ENCODE measurements at places on chromosomes 7 and 10.

GRCh38 chr7:1241603-1242255 is 9.1 kb downstream of the UNCX start:
- no peak for DNase-seq

- DNase-seq, result no peak
Measured at GRCh38 chr10:110698782-110699201, 54.7 kb downstream of the RBM20 start.

- DNase-seq, result no peak
Measured at GRCh38 chr7:157952841-157953645, 616.2 kb downstream of the DNAJB6 start.

DNA sequence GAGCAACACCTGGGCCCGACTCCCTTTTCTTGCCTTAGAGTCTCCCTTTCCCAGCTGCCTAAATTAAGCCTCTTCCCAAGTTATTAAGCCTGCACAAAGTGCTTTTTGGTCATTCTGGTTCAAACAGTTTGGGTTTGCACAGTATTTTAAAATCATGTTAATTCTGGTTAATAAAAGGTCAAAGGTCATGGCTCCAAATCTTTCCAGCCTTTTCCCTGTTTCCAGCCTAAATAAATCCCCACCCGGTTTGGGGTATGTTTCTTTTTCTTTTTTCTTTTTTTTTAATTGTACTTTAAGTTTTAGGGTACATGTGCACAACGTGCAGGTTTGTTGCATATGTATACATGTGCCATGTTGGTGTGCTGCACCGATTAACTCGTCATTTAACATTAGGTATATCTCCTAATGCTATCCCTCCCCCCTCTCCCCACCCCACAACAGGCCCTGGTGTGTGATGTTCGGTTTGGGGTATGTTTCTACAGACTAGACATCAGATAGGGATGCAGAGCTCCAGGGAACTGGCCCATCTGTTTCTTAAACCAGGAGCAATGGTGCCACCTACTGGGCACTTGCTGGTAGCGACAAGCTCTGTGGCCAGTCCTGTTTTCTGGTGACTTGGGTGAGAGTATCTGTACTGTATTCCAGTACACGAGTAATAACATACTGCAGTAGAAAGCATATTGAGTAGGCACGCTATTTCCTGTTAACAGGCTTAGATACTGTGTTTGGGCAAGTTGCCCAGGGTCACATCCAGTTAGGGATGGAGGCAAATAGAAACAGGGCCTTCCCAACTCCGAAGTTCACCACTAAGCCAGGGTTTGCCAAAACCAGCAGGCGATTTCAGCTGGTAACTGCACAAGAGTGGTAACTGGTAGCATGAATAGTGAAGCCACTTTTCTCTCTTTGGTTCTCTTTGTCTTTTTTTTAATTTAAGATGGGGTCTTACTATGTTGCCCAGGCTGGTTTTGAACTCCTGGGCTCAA is 60.6 kb upstream of the TRIM8 start:
- DNase-seq, result peak; percentile 79

DNA sequence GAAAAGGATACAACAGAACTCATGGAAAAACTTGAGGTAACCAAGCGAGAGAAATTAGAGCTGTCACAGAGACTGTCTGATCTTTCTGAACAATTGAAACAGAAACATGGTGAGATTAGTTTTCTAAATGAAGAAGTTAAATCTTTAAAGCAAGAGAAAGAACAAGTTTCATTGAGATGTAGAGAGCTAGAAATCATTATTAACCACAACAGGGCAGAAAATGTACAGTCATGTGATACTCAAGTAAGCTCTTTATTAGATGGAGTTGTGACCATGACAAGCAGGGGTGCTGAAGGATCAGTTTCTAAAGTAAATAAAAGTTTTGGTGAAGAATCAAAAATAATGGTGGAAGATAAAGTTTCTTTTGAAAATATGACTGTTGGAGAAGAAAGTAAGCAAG is 62.1 kb downstream of the AKAP9 start:
- no peak for DNase-seq

DNA sequence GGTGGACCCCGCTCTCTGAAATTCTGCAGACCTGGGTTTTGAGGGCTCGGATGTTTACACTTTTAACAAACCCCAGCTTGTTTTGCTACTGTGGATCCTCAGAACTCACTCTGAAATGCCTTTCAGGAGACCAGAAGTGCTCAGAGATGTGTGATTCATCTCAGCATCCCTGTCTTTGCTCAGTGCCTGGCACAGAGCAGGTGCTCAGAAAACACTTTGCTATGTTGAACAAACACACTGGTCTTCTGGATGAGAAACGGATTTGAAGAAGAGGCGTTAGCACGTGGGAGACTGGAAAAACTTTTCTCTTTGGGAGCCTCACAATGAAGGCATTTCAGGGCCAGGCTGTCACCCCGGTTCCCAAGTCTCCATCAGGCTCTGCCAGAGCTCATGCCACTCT is 53.3 kb downstream of the SH3PXD2A start:
- no peak for DNase-seq

DNA sequence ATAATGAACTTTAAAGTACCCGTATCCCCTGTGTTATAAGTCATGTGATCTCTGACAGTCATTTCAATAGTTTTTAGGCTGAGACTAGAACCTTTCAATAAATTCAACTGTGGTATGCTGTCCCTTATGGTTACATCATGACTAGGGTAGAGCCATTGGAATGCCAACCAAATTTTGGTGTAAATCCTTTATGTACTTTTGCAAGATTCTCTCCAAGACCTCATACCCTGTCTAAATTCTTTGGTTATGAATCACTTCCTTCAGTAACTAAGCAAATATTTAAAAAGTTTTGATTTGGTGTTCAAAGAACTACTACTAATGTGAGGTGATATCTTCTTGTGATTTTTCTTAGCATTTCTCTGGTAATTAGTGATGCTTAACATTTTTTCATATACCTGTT is 20.8 kb upstream of the OR6B1 start:
- DNase-seq, result no peak

GRCh38 chr7:40885503-40885902 is 750.7 kb downstream of the SUGCT start:
- no peak for DNase-seq

DNA sequence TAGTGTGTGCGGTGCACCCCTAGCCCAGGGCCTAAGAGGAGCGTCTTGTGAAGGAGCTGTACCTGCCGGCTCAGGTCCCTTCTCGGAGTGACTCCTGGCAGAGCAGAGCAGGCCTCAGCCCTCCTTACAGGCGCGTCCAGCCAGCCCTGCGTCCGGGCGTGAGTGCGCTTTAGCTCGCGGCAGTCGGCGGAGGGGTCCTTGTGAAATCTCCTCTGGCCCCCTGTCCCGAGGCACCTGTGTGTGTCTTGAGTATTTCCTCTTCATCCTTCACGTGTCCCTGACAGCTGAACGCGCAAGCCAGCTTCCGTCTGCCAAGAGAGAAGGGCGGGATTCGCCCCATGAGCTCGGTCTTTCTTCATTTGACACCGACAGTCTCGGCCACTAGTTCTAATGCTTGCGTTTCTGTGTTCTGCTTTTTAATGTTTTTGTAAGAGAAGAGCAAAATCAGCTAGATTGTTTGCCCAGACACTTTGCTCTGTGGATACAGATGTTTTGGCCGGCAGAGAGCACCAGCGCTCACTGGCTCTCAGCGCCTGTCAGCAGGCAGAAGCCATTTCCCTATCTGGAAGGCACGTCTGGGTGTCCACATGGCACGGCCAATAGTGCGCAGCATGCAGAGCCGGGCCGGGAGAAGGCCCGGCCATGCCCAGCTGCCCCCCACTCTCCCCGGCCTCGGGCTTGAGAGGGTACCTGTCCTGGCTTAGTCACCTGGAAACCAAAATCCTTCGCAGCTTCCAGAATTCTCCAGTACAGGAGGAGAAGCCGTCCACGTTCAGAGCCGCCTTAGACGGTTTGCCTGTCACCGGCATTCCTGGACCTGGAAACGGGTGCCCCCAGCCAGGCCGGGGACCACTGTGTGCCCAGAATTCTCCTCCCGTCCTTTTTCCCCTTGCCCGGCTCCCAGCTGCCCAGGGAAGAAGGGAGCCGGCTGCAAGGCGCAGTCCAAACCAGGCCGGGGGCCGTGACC is 7.0 kb downstream of the GET4 start:
- no peak for DNase-seq

GRCh38 chr10:63173468-63174232 is 40.5 kb downstream of the NRBF2 start:
- DNase-seq, result no peak

GRCh38 chr10:18406136-18406535 is 245.3 kb downstream of the NSUN6 start:
- DNase-seq, result no peak

- no peak for DNase-seq
Measured at GRCh38 chr7:99143521-99143852, 421 bp downstream of the SMURF1 start.

GRCh38 chr10:94324609-94325233 is 38.0 kb downstream of the NOC3L start:
- DNase-seq, result no peak

DNA sequence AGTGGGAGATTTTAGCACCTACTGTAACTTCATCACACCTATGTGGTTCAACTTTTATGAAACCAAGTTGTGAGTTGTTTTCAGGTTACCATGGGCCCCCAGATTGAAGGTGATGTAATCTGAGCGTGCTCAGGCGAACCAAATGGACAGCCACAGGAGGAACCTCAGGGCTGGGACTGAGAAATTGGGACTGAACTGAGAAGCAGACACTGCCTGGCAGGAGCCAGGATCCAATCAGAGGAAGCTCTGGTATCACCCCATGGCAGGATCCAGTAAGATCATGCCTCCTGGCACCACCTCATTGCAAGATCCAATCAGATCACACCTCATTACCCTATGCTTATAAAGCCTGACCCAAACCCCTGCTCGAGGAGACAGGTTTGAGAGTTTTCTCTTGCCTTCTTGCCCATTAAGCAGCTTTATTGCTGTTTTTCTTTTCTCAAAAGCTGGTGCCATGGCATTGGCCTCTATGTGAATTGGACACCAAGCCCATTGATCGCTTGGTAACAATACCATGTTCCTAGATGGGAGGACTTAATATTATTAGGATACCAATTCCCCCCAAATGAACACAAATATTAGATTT is 43.2 kb upstream of the GDF10 start:
- no peak for DNase-seq

DNA sequence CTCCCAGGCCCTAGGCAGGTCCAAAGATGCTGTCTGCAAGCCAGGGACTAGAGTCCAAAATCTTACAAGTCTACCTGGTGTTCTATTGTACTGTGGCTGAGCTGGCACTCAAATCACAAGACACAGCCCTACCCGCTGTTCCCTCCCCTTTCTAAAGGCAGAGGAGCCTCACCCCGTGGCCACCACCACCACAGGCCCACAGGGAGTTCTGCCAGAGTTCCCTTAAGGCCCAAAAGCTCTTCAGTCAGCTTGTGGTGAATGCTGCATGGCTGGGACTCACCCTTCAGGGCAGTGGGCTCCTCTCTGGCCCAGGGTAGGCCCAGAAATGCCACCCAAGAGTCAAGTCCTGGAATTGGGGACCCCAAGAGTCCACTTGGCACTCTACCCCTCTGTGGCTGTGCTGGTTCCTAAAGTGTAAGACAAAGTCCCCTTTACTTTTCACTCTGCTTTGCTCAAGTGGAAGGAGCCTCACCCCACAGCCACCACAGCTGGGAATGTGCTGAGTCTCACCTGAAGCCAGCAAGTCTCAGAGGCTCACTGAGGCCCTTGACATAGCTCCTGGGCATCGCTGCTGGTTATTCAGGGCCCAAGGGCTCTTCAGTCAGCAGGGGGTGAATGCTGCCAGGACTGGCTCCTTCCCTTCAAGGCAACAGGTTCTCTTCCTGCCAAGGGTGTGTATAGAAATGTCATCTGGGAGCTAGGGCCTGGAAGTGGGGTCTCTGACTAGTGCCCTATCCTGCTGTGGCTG is 48.8 kb upstream of the PSAP start:
- no peak for DNase-seq

GRCh38 chr7:140641524-140642195 is 1.0 kb upstream of the DENND2A start:
- DNase-seq, result no peak

GRCh38 chr10:79979310-79979975 is 30.5 kb upstream of the SFTPD start:
- no peak for DNase-seq
